ENCODE measurements at places on chromosomes 13 and 19.
A peak's percentile ranks its signal among the peaks of the same experiment; 100 is the strongest.

GRCh38 chr19:40586611-40587010 lies 9.9 kb downstream of the SHKBP1 start:
- no peak for DNase-seq

DNA sequence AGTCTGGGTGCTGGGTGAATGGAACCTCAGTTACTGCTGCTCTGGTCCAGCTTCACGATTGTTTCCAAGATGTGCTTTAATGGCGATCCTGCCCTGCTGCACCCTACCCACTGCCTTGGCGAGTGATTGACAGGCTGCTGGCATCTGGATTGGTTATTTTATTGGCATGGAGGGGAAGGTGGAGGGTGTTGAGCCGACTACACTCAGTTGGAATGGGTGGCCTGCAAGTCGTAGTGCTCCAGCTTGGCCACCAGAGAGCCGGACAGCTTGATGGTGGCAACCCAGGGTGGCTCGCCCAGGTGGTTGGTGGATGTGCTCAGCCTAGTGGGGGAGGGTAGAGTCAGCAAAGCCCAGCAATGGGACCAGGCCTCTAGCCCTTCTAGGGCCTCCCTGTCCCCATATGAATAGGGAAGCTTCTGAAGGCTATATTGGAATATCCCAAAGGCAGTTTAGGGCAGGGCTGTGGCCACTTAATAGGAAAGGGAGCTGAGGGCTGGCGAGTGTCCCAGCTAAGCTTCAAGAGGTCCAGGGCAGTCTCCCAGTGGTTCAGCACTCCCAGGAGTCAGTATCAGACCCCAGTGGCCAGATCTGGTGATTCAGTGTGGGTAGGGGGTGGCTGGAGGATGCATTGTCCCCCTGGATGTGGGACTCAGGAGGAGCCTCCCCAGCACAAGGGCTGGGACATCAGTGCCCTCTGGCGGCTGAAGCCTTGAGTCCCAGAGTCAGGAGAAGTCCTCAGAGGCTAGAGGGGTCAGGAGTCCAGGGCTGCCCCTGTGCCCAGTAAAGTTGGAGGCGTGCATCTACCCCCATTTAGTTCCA lies 3.4 kb downstream of the GGN start:
- no peak for DNase-seq

- no peak for DNase-seq
Observed at GRCh38 chr13:32179708-32180107, 135.5 kb downstream of the ZAR1L start.

DNA sequence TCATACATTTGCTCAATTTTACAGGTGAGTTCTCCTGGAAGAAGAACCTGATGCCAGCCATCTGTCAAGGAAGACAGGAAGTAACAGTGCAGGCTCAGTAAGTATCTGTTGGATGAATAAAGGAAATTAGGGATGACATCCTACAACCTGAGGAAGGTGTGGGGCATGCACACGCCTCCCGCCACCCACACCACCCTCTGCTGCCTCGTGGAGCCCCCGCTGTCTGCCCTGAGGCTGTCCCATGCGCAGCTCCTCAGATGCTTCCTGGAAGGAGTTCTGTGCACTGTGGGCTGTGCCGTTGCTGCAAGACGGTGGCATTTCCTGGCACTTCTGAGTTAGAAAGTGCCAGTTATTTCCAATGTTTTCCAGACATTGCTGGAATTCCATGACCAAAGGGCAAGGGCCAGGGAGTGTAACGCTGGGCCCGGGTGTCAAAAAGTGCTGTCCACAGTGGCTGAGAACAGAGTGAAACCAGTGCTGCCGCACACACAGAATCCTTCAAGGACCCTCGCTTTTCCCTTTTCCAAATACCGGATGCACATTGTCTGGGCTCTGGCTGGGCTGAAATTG lies 4.2 kb upstream of the TEX29 start:
- no peak for DNase-seq

- no peak for DNase-seq
Observed at GRCh38 chr13:49772828-49773227, 19.7 kb downstream of the KPNA3 start.

GRCh38 chr19:54473071-54473891 lies at the start of gene CDC42EP5:
Gene CDC42EP5, minus strand, starts transcription at chr19:54473296. Its CDS starts 7,749 bp downstream, at chr19:54465547.
- DNase-seq, result no peak

- no peak for DNase-seq
Observed at GRCh38 chr13:83620530-83621220, 261.6 kb downstream of the SLITRK1 start.

DNA sequence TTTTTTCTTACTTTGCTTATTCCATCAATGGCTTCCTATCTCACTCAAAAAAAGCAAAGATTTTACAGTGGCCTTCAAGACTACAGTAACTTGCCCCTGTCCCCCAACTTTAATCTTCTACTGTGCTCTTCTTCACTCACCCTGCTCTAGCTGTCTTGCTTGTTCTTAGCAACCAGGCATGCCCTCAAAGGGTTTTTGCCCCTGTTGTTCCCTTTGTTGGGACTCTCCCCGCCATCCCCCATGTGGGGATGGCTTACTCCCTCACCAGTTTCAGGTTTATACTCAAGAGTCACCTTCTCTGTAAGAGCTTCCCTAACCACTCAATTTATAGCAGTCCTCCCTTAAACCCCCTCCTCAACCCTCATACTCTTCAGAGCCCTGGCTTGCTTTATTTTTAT lies 5.4 kb downstream of the MTMR6 start:
- DNase-seq, result no peak

DNA sequence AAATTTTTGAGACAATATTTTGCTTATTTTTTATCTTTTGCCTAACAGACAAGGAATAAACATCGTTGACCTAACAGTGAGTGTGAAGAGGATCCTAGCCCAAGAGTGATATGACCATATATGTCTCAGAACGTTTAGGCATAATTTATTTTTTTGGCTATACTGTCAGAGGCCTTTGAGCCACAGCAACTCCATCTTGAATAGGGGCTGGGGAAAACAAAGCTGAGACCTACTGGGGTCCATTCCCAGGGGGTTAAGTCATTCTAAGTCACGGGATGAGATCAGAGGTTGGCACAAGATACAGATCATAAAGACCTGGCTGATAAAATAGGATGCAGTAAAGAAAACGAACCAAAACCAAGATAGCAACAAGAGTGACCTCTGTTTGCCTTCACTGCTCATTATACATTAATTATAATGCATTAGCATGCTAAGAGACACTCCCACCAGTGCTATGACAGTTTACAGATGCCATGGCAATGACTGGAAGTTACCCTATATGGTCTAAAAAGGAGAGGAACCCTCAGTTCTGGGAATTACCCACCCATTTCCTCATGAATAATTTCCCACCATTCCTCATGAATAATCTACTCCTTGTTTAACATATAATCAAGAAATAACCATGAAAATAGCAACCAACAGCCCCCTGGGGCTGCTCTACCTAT lies 510.9 kb upstream of the PCDH9 start:
- no peak for DNase-seq

- DNase-seq, result no peak
Observed at GRCh38 chr13:109776575-109776974, 9.8 kb downstream of the IRS2 start.

GRCh38 chr19:45100846-45101252 lies 7.9 kb downstream of the PPP1R37 start:
- DNase-seq, result no peak

- DNase-seq, result no peak
Observed at GRCh38 chr13:84645196-84646012, 763.1 kb upstream of the SLITRK1 start.

DNA sequence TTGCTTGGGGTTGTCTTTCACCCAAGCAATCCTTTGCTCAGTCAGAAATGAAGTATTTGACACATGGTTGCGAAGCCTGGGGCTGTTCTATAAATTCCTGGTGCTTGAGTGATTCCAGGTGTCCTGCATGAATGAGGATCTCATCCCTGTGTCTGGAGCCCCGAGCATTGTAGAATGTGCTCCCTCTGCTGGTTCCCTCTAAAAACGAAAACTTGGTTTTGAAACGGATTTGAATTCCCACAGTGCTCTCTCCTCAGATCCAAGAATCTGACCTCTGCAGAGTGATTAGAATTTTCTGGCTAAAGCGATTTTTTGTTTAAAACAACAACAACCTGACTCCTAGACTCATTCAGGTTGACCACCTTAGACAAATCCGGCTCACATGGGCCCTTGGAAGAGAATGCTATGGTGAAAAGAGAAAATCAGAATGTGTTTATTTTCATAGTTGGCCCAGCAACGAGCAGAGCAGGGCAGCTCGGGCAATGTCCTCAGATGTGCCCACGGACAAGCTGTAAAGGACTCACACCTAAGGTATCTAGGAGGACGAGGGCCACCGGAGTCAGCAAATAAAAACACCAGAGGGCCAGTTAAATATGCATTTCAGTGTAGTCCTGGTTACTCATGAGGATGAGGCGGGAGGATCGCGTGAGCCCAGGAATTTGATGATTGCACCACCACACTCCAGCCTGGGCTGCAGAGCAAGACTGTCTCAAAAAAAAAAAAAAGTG lies 8.7 kb upstream of the ATP12A start:
- DNase-seq, result peak; percentile 11

GRCh38 chr13:30905932-30906383 lies at the start of gene MEDAG:
Gene MEDAG, plus strand, starts transcription at chr13:30906271. Its CDS starts 245 bp downstream, at chr13:30906516.
- no peak for DNase-seq

GRCh38 chr19:48644839-48645619 lies 958 bp downstream of the CA11 start:
- peak; percentile 80 for DNase-seq

DNA sequence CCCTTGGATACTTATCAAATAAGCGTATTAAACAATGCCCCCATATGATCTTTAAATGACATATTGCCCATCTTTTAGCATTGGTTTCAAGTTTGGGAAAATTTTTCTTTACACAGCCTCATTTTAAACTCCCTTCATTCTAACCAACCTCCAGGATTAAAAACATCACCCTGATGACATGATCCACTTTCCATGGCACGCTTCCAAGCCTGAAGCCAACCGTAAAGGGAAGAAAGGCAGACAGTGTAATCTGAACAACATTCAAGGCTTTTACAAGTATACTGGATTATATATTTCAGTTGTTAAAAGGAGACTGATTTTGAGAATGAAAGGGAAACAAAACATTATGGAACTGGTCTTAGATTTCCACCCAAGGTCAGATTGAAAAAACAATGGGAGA lies 1721.9 kb downstream of the OLFM4 start:
- no peak for DNase-seq

- DNase-seq, result no peak
Observed at GRCh38 chr13:52652980-52653303, 306 bp downstream of the SUGT1 start.

DNA sequence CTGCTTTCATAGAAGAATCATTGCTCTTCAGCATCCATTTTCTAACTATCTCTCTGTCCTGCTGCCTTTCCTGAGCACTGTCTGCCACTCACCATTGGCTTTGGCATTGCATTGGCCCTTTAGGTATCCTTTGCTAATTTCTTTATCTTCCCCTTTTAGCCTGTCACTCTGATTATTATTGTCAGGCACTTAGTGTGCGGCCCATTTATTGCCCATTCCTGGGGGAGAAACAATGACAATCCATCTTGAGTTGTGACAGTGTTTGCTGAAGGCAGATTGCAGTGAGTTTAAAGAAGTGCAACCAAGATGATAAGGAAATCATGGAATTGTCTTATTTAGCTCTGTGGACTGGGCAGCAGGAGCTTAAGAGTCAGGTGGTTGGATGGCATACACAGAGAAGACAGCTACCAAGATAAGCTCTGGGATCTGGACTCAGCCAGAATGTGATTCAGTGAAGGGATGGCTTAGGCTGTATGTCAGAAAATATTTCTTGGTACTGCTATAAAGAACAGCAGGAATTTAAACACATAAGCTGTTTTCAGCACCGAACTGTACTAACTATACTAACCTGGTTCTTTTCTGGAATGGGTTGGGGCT lies 25.3 kb downstream of the B3GLCT start:
- no peak for DNase-seq

DNA sequence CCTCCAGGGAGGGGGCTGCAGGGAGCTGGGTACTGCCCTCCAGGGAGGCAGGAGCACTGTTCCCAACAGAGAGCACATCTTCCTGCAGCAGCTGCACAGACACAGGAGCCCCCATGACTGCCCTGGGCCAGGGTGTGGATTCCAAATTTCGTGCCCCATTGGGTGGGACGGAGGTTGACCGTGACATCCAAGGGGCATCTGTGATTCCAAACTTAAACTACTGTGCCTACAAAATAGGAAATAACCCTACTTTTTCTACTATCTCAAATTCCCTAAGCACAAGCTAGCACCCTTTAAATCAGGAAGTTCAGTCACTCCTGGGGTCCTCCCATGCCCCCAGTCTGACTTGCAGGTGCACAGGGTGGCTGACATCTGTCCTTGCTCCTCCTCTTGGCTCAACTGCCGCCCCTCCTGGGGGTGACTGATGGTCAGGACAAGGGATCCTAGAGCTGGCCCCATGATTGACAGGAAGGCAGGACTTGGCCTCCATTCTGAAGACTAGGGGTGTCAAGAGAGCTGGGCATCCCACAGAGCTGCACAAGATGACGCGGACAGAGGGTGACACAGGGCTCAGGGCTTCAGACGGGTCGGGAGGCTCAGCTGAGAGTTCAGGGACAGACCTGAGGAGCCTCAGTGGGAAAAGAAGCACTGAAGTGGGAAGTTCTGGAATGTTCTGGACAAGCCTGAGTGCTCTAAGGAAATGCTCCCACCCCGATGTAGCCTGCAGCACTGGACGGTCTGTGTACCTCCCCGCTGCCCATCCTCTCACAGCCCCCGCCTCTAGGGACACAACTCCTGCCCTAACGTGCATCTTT lies 7.8 kb upstream of the CEACAM5 start:
- DNase-seq, result no peak

- DNase-seq, result no peak
Observed at GRCh38 chr13:97723655-97724054, 229.8 kb upstream of the IPO5 start.

- no peak for DNase-seq
Observed at GRCh38 chr19:47760632-47760999, 15.3 kb downstream of the NOP53 start.

DNA sequence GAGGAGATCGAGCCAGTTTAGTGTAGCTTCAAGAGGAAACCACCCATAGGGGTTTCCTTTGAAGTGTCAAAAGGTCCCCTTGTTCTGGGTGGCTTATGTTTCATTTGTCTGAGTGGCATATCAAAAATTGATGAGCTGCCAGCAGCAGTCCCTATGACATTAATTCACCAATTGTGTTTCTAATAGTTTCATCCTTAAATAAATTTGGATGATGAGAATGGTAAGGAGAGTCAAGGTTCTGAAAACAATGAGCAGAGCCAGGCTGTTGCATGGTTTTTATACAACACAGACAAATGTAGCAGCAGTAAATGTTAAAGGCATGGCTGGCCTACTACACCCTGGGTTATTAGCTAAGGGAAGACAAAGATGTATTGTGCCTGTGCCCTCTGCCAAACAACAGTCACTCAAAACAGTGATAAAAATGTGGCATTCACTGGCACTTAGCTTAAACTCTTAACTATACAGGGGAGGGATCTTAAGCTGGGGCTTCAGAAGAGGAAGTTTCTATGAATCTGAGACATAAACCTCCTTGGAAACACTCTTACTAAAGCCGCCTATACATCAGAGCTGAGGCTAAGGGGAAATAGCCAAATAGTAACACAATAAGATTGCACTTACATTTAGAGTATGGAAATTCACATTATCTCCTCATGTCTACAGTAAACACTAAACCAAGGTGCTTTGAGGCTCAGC lies 200.5 kb downstream of the POU4F1 start:
- no peak for DNase-seq

DNA sequence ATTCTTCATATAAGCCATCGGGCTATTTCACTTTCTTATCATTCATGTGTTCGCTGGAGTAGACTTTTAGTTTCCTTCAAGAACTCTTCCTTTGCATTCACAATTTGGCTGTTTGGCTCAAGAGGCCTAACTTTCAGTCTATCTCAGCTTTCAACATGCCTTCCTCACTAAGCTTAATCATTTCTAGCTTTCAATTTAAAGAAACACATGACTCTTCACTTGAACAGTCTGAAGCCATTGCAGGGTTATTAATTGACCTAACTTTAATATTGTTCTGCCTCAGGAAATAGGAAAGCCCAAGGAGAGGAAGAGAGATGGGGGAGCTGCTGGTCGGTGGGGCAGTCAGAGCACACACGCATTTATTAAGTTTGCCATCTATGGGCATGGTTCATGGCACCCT lies 158.1 kb downstream of the SUCLA2 start:
- no peak for DNase-seq
